Activated naive CD4-positive, alpha-beta T cell treated with anti-CD3 and anti-CD28 coated beads, Interleukin-2, amount 10 ng/mL, durations not matched to agents 7 days and 5 days (primary cell): ENCODE measurements at places on chromosomes 6 and 20.

GRCh38 chr20:13809855-13810254 is 25.0 kb downstream of the NDUFAF5 start:
- DNase-seq, result no peak

DNA sequence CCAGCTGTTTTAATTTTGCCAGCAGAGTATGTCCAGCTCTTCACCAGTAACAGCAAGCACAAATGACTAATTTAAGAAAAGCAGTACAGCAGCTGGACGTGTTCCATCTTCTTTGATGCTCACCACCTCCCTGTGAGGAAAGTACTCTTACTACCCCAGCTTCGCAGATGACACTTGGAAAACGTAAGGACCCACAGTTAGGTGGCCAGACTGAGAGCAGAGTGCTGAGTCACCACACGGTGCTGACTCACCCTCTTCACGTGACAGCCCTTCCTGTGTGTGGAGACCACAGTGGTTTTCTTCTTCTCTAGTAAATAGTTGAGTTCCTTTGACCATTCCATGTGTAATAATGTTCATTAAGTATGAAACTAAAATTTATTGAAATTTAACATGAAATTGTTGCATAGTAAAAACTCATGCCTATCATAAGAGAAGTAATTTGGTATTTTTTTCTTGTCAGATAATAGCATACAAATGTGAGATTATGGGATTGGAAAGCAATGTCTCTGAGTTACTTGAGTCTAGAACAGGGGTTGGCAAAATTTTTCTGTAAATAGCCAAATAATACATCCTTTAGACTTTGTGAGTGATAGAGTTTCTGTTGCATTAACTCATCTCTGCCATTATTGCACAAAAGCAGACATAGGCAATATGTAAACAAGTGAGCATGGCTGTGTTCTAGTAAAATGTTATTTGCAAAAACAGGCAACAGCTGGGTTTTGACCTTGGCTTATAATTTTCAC is 76.6 kb downstream of the SLX4IP start:
- DNase-seq, result peak; percentile 63

- DNase-seq, result no peak
These were observed 97.5 kb upstream of the CDYL start for GRCh38 chr6:4678506-4679300.

GRCh38 chr6:123398072-123398471 is 238.7 kb downstream of the TRDN start:
- no peak for DNase-seq

- no peak for DNase-seq
These were observed 6.6 kb upstream of the SLC16A10 start for GRCh38 chr6:111080698-111081097.

DNA sequence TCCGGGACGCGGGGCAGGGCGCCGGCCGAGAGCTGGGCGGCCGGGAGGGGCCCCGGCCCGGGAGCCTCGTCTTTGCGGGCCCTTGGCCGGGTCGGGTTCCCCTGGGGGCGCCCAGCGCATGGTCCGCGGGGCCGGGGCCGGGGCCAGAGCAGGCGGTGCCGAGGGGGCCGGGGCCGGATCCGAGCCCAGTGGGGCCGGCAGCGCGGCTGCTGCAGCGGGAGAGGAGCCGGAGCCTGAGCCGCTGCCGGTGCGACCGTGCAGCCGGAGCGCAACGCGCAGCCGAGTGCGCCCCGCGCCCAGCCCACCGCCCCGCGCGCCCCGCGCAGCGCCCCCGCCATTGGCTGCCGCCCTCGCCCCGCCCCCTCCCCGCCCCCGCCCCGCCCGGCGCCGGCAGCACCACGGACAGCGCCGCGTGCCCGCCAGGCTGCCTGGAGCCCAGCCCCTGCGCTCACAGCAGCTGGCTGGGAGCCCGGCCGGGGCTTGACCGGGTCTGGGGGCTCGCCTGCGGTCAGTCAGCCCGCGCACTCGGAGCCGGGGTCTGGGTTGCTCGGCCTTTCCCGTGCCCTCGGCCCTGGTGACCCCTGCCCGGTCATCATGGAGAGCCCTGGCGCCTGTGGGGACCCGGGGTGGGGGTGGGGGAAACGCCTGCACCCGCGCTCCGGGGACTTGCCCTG is at the start of gene HRH3:
Gene HRH3 (minus strand): TSS at position 287 of the 674 bp plus-strand sequence. CDS start 308 bp downstream, outside the sequence.
- DNase-seq, result peak; percentile 67

GRCh38 chr20:3685341-3685740 is 3.5 kb upstream of the ADAM33 start:
- no peak for DNase-seq

DNA sequence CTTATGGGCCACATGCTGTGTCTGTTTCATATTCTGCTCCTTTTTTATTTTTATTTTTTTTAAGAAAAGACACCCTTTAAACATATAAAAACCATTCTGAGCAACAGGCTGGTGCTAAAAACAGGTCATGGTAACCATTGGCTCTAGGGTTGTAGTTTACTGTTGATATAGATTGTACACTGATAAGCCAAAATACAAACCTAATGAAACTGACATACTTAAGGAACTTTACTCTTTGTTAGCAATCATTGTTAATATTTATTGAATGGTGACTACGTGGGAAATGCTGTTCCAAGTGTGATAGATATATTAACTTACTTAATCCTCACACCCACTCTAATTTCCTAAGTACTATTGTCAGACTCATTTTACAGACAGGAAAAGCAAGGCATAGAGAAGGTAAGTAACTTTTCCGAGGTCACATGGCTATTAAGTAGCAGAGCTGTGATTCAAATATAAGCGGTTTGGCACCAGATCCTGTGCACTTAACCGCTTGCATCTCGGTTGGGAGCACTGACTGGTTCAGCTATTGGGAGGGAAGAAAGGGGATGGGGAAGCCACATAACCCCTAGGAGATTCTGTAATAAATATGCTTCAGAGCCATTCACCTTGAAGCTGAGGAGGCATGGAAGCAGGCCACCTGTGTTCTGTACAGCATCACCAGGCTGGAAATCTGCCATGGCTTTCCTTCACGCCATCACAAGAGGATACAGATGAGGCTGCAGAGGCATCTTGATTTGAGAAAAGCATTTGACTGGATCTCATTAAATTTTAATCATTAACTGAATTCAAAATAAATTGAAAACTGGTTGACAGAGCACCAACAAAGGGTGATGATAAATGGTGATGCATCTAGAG is 4.9 kb downstream of the TRAF3IP2 start:
- no peak for DNase-seq

GRCh38 chr20:59688999-59689398 is 84.7 kb downstream of the PHACTR3 start:
- DNase-seq, result no peak

- no peak for DNase-seq
These were observed 618 bp downstream of the RTN4IP1 start for GRCh38 chr6:106628658-106629102.

DNA sequence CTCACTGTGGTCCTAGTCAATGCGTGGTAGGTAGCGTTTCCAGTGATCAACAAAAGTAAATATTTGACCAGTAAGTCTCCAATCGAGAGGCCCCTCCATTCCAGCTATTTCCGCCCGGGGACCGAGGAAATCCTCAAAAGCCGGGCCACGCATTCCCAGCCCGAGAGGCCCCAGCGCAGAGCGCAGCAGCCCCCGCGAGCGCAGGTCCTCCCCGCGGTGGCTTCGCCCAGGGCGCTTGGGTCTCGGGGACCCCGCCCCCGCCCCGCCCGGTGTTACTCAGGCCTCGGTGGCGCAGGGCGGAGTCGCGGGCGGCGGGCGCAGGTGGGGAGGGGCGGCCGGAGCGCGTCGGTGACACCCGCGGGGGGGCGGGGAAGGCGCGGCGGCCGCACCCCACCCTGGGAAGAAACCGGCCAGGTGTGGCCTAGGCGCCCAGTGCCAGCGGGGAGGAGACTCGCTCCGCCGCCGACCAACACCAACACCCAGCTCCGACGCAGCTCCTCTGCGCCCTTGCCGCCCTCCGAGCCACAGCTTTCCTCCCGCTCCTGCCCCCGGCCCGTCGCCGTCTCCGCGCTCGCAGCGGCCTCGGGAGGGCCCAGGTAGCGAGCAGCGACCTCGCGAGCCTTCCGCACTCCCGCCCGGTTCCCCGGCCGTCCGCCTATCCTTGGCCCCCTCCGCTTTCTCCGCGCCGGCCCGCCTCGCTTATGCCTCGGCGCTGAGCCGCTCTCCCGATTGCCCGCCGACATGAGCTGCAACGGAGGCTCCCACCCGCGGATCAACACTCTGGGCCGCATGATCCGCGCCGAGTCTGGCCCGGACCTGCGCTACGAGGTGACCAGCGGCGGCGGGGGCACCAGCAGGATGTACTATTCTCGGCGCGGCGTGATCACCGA is at the start of gene DSP:
Gene DSP (plus strand): TSS at position 497 of the 890 bp plus-strand sequence. CDS start 245 bp downstream, at position 742.
- DNase-seq, result peak; percentile 48

DNA sequence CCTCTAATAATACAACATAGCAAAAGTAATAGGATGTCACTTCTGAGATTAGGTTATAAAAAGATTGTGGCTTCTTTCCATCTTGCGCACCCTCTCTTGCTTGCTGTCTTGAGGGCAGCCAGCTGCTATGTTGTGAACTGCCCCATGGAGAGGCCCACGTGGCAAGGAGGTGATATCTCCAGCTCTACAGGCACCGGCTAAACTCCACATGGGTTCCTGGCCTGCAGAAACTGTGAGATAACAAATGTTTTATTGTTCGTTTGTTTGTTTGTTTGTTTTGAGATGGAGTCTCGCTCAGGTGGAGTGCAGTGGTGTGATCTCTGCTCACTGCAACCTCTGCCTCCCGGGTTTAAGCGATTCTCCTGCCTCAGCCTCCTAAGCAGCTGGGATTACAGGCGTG is 38.0 kb downstream of the CD40 start:
- no peak for DNase-seq

GRCh38 chr6:150201772-150202329 is 59.0 kb downstream of the PPP1R14C start:
- no peak for DNase-seq

- peak; percentile 83 for DNase-seq
These were observed 1.0 kb upstream of the NXT1 start for GRCh38 chr20:23349338-23350195.

GRCh38 chr20:37303637-37304036 is 14.2 kb downstream of the MANBAL start:
- no peak for DNase-seq

DNA sequence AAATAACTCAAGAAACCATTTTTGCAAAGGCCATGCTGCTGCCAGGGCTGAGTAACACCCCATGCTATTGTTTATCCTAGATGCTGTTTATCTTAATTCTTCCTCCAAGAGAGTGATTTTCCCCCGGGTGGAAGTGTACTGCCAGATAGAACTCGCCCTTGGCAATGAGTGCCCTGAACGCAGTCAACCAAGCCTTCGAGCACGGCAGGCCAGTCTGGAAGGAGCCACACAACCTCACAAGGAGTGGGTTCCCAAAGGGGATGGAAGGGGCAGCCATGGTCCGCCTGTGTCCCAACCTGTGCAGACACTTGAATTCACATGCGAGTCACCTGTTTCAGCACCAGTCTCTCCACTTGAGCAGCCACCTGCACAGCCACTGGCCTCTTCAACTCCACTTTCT is 31.9 kb downstream of the PNPLA1 start:
- no peak for DNase-seq

GRCh38 chr6:25384234-25384633 is 105.1 kb downstream of the CARMIL1 start:
- no peak for DNase-seq

- DNase-seq, result no peak
These were observed 94.6 kb downstream of the PSMG4 start for GRCh38 chr6:3353213-3353903.

DNA sequence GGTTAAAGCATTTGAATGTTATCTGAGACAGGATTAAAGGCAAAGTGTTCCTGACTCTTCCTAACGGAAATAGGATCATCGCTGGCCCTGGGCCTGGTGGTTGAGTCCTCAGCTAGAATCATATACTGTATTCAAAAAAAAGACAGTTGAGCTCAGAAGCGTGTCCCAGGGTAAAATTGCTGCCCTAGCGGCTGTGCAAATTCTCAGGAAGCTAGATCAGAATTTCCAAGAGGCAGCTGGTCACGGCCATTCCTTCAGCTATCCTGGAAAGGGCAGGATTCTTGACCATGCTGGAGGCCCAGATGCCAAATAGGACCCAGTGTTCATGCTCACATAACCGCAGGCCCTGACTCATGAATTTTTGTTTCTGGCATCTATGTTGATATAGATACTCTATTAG is 67.4 kb downstream of the STMND1 start:
- no peak for DNase-seq

DNA sequence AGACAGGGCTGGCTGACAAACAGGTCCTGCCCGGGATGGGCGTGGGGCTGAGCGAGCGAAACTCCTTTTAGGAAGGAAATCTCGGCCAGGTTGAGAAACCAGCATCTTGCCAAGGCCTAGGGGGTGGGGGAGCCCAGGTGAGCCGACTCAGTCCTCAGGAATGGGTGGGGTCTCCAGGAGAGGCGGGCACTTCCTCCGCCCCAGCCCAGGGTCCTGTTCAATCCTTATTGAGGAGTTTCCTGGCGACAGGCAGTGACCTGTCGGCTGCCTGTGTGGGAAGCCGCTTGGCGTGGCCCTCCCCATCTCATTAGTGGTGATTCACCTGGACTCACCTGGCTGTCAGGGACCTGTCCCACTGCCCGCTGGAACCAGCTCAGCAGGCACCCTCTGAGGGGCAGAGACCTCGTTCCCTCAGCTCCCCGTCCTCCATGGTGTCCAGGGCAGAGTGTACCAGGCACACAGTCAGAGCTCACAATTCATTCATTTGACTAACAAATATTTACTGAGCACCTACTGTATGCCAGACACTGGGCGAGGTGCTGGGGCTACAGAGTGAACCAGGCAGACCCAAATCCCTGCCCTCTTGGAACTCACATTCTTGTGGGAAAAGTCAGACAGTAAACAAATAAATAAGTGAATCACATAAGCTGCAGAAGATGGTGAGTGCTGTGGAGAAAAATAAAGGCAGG is 51.1 kb downstream of the FGD2 start:
- no peak for DNase-seq

DNA sequence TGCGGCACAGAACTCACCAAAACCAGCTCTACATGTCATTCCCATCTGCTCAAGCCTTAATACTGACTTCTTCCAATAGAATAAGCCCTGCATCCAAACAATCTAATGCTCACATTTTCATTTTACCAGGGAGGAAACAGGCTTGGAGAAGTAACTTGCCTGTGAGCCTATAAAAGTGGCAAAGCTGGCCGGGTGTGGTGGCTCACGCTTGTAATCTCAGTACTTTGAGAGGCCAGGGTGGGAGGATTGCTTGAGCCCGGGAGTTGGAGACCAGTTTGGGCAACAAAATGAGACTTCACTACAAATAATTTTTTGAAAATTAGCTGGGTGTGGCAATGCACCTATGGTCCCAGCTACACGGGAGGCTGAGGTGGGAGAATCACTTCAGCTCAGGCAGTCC is 133.7 kb downstream of the LY86 start:
- no peak for DNase-seq

- DNase-seq, result no peak
These were observed 166.2 kb downstream of the EDN1 start for GRCh38 chr6:12456343-12456742.

- DNase-seq, result no peak
These were observed 41.5 kb downstream of the RALGAPB start for GRCh38 chr20:38514185-38514584.

DNA sequence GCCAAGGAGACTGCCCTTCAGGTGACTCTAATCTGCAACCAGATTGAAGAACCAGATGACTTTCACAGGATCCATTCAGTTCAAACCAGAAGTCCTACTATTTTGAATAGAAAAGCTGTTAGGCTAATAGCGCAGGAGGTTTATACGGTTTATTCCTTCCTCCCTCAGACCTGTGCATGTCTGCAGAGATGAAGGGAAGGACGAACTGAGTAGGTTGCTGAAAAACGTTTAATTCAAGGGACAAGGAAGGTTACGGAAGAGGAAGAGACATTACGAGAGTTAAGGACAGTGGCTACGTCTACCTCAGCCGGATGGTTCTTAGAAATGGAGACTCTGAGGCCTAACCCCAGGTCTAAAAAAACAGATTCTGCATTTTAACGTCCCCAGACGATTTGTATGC is 978 bp downstream of the AURKA start:
- DNase-seq, result no peak

- DNase-seq, result no peak
These were observed 42.8 kb upstream of the UBR2 start for GRCh38 chr6:42520786-42521607.
